Daoy (cell line): ENCODE measurements at places on chromosomes 2 and 18.

- DNase-seq = peak; percentile 75
These were observed 2.9 kb upstream of the BCL2L11 start for GRCh38 chr2:111117598-111118480.

- no peak for DNase-seq
These were observed 8.6 kb downstream of the EPAS1 start for GRCh38 chr2:46305767-46306166.

GRCh38 chr2:151862700-151863099, 34.5 kb upstream of the ARL5A start:
- no peak for DNase-seq

DNA sequence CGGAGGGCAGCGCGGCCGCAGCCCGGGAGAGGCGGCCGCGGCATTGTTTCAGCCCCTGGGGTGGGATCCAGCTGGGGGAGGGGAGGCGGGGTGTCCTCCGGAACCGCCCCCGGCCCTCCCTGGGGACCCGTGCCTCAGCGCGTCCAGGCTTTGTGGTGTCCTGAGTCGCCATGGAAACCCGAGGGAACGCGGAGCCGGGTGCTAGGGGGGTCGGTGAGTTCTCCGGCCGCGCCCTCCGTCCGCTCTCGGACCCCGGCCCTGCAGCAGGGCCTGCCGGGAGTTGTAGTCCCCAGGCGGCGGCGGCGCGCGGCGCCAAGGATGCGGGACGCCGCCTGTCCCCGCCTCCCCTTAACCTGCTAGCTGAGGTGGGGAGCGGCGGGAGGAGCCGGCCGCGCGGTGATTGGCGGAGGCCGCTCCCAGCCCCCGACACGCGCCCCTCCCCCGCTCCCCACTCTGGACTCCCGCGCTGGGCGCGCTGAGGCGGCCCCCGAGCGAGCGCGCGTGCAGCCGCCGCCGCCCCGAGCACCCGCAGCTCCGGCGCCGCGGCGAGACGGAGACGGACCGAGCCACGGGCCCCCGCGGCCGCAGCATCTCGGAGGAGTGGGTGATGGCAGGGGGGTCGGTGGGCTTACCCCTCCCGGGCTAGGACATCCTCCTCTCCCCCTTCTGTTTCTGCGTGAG, at the start of gene DPYSL5:
DPYSL5 (plus strand) TSS at position 478 of the 681 bp plus-strand sequence. CDS start 50,368 bp downstream, outside the sequence.
- peak; percentile 60 for DNase-seq

- DNase-seq = no peak
These were observed 59.0 kb upstream of the IGFBP5 start for GRCh38 chr2:216754336-216754735.

DNA sequence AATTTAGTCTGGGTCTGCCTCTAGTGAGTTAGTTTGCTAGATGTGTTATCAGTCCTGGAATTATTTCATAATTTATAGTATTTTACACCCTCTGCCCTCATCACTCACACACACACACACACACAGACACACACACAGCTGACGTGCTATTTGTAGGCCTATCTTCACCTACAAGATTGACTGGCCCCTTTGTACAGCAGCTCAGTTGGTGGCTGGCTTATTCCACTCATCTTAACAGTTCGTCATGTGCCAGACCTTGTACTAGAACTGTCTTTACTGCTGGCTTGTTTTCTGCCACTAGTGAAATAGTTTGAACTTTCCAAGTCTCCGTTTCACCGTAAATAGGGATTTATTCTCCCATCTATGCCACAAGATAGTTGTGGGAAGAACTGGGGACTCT, 21.3 kb downstream of the CENPO start:
- no peak for DNase-seq

DNA sequence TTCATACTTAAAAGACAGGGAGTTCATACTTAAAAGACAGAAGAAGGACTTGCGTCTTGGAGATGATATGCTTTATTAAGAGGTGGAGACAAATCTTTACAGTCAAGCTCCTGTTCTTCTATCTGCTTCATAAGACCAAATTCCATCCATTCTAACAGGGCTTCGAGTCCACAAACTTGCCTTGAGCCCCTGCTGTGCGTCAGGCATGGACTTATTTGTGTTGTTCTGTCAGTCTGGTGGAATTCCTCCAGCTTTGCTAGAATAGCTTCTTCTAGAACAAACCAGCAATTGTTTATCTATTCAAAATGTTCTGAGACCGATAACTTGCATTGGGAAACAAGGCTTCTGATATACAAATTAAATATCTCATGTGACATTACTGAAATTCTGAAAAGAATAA, 73.9 kb upstream of the SOX11 start:
- no peak for DNase-seq

- DNase-seq = no peak
These were observed 466.5 kb upstream of the ID2 start for GRCh38 chr2:8215159-8215863.

DNA sequence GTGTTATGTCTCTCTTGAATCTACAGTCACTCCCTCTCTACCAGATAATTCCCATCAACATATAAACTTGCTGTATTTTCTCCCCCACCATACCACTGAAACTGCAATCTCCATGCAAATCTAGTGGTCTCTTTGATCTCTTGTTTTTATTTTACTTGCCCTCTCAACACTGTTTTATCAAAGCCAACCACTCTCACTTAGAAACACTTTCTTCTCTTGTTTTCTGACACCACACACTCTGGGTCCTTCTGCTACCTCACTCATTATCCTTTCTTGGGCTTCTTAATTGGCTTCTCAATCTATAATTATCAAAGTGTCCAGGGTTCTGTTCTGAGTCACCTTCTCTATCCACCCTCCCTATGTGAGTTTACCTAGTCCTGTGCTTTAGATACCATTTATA, 2.0 kb upstream of the MCFD2 start:
- DNase-seq = no peak

DNA sequence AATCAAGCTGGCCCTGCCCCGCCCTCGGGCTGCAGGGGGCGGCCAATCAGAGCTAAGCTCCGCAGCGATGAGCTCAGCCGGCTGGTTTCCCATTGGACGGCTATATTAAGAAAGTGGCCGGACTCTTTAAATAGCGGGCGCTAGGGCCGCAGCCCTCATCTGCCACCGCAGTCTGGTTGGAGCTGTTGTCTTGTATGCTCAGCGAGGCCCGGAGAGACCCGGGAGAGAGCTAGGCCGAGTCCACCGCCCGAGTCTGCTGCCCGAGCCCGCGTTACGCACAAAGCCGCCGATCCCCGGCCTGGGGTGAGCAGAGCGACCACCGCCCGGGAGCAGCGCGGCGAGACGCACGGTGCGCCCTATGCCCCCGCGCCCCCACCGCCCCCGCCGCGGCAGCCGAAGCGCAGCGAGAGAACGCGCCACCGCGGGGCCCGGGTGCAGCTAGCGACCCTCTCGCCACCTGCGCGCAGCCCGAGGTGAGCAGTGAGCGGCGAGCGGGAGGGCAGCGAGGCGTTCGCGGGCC, at the start of gene RHOB:
RHOB (plus strand) TSS at position 158 of the 520 bp plus-strand sequence. CDS start 392 bp downstream, outside the sequence.
- peak; percentile 99 for DNase-seq

DNA sequence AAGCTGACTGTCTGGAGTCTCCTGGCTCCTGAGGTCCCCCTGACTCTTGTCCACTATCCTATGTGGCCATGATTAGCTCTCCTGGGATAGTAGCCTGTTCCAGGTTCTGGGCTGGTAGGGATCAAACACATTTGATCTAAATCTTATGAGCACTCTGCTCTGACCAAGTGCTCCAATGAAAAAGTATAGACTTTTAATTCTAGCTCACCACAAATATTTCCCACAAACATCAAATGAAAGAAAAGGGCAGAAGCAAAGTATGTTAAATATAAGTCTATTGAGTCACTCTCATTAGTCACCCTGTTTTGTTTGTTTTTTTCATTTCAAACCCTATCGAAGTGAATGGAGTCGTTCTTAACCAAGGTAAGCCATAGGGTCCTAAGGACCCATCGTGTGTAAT, 39.7 kb upstream of the NEDD4L start:
- DNase-seq = peak; percentile 38

GRCh38 chr2:205734436-205735037, 52.2 kb downstream of the NRP2 start:
- DNase-seq = peak; percentile 70

GRCh38 chr2:37632310-37632709, 39.1 kb downstream of the CDC42EP3 start:
- DNase-seq = no peak

DNA sequence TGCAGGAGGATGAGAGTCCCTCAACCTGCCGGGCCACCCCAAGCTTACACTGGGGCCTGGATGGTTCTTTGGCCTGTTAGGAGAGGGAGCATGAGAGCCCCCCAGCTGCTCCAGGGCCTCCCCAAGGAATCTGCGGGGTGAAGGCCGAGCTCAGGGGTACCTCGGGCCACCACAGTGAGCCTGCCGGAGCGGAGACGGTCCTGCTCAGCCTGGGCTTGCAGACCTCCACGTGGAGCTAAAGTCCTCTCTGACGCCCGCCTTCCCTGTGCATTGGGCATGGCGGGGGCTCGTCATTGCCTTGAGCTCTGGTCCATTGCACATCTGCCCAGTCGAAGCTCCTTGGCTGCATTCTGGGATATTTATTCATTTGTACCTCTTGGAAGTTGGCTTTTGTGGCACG, 62.7 kb downstream of the ASB1 start:
- no peak for DNase-seq

GRCh38 chr2:43057742-43058725, 168.4 kb downstream of the ZFP36L2 start:
- no peak for DNase-seq

GRCh38 chr2:5315041-5315440, 377.1 kb upstream of the SOX11 start:
- DNase-seq = no peak

DNA sequence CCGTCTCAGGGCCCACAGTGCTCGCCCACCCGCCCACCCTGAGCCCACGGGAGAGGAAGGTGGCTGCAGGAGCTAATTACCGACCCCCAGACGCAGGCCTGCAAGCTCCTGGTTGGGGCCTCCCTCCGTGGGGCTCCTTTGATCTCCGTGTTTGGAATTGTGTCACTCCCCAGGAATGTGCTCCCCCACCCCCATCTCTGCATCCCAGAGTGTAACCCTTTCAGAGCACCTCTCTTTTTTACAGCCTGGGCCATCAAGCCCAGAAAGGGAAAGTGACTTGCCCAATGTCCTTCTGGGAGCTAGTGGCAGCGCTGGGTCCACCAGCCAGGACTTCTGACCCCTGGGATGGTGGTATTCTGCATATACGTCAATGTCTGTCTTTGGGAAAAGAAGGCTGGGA, 335.1 kb downstream of the CYRIA start:
- DNase-seq = peak; percentile 50

DNA sequence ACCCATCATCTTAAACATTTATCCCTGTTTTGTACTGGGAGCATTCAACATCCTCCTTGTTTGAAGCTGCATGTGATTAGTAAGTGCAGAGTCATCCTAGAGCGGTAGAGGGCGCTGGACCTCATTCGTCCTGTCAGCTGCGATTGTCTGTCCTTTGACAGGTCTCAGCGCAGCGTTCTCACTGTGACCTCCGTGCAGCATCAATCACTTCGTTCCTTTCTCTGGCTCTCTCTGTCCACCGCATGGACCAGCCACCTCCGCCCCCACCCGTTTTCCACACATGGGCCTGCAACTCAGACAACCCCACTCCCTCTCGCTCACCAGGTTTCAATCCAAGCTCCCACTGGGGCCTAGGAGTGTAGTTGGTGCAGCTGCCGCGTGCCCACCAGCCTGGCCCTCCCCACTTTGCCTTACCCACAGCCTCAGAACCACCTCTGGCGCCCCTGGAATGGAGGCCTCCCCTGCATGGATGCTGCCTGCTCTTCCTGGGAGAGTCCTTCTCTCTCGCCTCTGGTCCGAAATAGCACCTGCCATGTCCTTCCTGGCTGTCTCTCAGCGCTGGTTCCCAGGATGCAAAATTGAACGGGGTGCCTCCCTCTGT, 90.5 kb downstream of the NDUFA10 start:
- no peak for DNase-seq

DNA sequence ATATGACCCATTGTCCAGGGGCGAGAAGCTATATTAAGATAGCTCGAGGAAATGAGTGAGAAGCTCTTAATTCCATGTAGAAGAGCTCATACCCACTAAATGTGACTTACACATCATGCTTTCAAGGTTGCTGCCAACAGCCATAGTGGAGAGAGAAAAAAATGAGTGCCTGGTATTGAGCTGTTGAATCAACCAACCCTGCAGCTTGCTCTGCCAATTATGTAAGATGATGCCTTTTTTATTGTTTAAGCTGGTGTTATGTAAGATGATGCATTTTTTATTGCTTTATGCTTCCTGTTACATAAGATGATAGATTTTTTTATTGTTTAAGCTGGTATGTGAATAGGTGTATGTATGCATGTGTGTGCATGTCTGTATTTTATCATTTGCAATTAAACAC, 228.2 kb downstream of the CCDC178 start:
- no peak for DNase-seq

- peak; percentile 8 for DNase-seq
These were observed 18.4 kb downstream of the PREPL start for GRCh38 chr2:44342854-44343253.
